ENCODE measurements at places on chromosomes 5 and 9.

DNA sequence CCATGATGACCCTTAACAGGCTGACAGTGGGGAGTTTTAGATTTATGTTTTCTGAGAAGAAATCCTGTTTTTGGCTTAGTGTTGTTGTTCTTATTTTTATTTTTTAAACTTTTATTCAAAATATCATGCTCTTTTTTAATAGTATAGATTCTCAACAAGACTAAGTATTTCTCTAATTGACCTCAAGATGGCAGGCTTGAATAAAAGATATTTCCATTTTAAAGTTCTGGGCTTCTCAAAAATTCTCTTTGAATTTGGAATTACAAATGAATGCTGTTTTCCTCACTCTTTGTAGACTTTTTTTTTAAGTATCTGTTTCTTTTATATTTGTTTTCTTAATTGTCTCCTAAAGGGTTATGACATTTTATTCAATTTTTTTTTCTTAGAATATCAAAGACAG is 50.0 kb upstream of the SH3GL2 start:
- no peak for DNase-seq

DNA sequence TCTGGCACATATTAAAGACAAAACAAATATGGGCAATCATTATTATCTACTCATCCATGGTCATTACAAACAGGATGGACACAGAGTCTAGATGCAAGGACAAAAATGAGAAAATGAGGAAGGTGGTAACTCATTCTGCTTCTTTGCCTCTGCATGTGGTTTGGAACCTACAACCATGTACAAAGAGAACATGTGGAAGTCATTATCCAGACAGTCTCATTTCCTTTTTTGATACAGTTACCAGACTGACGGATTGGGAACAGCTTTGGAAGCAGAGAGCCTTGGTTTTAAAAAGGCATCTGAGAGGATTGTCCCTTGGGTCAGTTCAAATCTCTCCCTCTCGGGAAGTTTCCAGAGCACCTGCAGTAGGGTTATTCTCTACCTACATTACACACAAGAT is 433.4 kb upstream of the TNC start:
- no peak for DNase-seq

- no peak for DNase-seq
Measured at GRCh38 chr5:67003685-67003934, 193.0 kb downstream of the CD180 start.

- no peak for DNase-seq
Measured at GRCh38 chr5:145324101-145324500, 511.0 kb downstream of the PRELID2 start.

- DNase-seq = no peak
Measured at GRCh38 chr5:119410448-119411159, 41.7 kb upstream of the HSD17B4 start.

- no peak for DNase-seq
Measured at GRCh38 chr9:92917176-92917800, 30.0 kb upstream of the FGD3 start.

- DNase-seq = no peak
Measured at GRCh38 chr5:169970339-169970738, 10.0 kb downstream of the INSYN2B start.

GRCh38 chr5:96936431-96937320 is 796 bp downstream of the LNPEP start:
- no peak for DNase-seq

GRCh38 chr5:67490543-67491321 is 294.1 kb upstream of the CD180 start:
- DNase-seq = no peak

GRCh38 chr9:134034215-134035040 is 9.1 kb downstream of the BRD3OS start:
- DNase-seq = no peak

DNA sequence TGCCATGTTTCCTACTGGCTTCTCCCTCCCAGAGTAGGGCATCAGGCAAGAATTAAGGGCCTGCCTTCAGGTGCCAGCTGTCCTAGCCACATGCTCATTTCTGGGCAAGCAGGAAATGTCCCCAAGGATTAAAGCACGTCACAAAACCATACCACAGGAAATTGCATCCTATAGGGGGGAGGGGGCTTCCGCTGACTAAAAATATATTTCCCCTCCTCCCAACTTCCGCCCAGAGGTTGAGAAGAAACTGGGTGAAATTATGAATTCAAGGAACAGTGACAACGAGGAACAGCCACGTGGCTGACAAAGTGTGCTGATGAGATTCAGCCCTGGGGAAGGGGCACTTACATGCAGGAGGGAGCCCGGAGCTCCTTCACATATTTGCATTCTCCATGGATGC is 4.1 kb downstream of the HBEGF start:
- no peak for DNase-seq

GRCh38 chr5:96747720-96748119 is 60.0 kb downstream of the ERAP1 start:
- no peak for DNase-seq

GRCh38 chr9:137366891-137367381 is 56.0 kb downstream of the EXD3 start:
- no peak for DNase-seq

DNA sequence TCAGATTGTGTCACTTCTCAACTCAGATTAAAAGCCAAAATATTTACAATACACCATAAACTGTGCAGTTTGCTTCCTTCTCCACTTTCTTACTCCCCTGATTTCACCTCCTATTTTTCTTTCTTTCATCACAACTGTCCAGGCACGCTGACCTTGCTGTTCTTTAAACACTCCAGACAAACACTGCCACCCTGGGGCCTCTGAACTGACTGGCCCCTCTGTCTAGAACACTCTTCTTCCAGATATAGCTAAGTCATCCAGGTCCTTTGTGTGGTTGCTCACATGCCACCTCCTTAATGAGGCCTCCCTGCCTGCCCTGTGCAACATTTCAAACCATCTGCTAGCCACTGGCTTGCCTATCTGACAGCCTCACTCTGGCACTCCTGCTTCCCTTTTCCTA is 46.6 kb downstream of the ATG10 start:
- DNase-seq = no peak

GRCh38 chr5:31743678-31744077 is 104.7 kb downstream of the PDZD2 start:
- no peak for DNase-seq

DNA sequence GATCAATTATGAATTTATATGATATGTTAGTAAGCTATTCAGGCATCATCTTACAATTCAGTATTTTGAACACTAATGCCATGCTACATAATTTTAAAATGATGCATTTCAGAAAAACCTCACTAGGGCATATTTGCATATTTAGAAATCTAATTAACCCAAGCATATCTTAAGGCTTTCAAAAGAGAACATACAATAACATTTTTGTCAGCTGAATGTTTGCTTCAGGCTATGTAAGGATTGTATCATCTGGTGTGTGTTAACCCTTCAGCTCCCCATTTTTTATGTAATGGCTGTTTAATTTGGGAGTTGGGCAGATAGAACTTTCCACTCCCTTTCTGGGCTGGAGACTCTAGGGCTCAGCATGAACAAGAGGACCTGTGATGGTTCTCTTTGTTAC is 299.1 kb upstream of the EFNA5 start:
- DNase-seq = no peak

GRCh38 chr5:125530833-125531615 is 784.6 kb upstream of the ZNF608 start:
- no peak for DNase-seq

DNA sequence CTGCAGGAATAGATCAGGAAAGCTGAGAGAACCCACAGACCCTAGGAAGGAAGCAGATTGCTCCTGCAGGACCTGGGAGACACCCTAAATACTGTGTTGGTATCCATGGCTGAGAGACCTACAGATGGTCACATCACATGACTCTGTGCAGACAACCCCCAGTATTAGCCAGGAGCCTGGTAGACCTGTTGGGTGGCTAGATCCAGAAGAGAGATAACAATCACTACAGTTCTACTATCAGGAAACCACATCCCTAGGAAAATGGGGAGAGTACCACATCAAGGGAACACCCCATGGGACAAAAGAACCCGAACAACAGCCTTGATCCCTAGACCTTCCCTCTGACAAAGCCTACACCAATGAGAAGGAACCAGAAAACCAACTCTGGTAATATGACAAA is 24.2 kb upstream of the MELK start:
- no peak for DNase-seq

DNA sequence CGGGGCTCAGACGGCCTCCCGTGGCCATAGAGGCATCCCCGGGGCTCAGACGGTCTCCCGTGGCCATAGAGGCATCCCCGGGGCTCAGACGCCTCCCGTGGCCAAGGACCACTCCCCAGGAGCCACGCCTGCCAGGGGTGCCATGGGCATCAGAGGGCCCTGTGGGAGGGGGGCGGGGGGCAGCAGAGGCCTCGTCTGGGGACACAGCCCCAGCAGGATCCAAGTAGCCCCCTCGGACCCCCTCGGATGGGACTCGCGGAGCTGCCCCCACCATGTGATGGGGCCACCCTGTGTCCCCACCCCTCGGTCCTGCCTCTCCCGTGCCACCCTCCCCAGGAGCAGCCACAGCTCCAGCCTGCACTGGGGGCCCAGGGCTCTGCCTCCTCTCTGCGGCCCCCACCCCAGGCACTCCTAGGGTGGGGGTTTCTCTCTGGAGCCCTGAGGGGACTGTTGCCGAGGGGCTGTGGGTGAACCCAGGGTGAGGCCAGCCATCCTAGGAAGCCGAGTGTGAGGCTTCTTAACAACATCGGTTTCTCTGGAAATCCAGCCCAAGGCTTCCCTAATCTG is 2.5 kb downstream of the ENTPD8 start:
- DNase-seq = no peak

DNA sequence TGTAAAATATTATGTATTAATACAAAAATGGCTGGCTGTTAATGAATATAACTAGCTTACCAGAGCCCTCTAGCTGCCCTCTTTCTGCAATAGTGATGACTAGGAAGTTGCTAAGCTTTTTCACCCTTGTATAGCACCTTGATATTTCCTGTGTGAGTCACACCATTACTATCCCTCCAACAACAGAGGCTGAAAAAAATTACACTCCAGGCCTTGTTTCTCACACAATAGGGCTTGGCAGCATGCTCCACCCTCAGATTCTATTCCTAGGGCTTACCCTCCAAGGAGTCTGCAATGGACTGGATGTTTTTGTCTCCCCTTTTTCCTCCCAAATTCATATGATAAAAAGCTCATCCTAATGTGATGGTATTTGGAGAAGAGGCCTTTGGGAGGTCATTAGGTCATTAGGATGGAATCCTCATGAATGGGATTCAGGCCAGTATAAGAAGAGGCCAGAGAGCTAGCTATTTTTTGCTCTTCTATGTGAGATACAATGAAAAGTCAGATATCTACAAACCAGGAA is 184.6 kb upstream of the MAP1B start:
- DNase-seq = no peak

GRCh38 chr9:93586290-93587057 is 10.1 kb downstream of the PHF2 start:
- DNase-seq = no peak

GRCh38 chr9:133737774-133738639 is at the start of gene SARDH:
TSS of gene SARDH (minus strand) at chr9:133738352. CDS start at chr9:133734173, 4,179 bp downstream.
- no peak for DNase-seq

DNA sequence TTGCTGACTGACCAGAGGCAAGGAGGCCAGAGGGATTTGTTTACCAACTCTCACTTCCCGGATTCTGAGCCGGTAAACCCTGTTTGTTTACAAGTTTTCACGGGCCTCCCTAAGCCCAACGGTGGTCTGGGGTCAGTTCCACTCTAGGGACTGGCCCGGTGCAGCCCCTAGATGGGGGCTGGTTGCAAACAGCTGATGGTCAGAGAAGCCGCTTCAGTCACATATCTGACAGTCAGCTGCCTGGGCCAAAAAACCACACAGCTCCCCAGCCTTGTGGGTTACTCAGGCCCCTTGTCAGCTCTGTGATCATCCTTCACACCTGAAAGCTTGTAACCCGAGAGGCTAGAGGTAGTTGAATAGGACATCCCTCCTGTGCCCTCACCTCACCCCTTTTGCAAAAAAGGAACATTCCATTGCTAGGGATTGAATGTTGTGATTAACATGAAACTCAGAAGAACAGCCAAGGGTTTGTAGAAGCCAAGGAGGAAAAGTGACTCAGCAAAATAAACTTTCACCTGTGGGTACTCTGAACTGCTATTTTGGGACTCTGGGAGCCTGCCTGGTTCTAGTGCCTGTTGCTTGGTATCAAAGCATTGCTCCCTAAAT is 40.4 kb downstream of the SAR1B start:
- DNase-seq = no peak

GRCh38 chr9:31597977-31598376 is 786.5 kb upstream of the ACO1 start:
- DNase-seq = no peak

GRCh38 chr9:78921341-78921740 is 624.4 kb downstream of the PSAT1 start:
- DNase-seq = no peak

DNA sequence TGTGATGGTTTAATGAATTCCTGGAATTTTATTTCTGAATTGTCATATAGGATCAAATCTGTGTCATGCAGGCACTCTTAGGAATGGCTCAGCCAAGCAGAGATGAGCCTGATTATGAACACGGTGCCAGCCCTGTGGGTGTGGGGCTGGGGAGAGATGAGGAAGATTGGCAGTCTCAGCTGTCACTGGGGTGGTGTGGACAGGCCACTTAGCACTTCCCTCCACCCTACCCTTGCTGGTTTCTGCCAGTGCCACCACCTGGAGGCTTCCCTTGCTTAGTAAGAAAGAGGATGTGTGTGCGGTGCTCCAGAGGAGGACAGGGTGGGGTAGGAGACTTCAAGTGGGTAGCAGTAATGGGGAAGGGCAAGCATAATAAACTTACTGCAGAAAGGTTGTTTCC is 226.6 kb downstream of the CD180 start:
- DNase-seq = no peak

DNA sequence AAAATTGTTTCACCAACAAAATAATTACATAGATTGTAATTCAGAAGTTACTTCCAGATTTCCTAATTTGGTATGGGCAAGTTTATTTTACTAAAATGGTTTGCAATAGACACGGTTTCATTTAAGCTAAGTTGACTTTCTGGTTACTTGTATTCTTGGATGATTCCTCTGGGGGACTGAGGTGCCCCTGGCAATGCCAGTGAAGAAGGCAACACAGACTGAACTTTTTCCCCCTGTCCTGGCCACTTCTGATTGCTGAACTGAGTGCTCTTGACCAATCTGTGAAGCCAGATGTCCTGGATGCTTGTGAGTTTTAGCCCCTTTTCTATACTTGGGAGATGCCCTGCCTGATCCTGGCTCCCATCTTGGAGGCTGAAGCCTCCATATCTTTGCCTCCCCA is 66.3 kb upstream of the FANCC start:
- DNase-seq = no peak

- DNase-seq = no peak
Measured at GRCh38 chr9:85055506-85056202, 386.1 kb downstream of the NTRK2 start.

DNA sequence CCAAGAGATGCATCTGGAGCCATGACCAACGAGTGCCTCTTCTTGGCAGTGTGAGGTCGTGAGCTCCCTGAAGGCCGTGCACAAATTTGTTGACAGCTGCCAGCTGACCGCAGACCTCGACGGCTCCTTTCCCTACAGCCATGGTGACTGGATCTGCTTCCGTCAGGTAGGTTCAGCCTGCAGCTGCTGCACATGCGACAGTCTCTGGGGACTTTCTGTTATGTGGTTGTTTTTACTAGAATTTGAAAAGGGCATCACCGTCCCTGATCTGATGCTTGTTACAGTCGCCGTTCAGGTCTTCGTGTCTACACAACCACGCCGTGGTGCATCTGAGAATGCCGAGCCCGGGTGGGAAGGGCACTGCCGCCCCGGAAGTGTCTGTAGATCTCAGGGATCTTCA is 36.5 kb upstream of the LRRC14B start:
- DNase-seq = no peak
